Right lung (tissue), 10 donors: ENCODE measurements at places on chromosomes 7 and 10. TPM values are rescaled to one million over a fixed set of nuclear protein-coding genes. Genes with fewer than 3 reads are reported as not detected.

Gene TRIM50
- 0.19 TPM for polyA plus RNA-seq

Gene ITIH2
- polyA plus RNA-seq = 12.6 TPM

Gene GBX1
- polyA plus RNA-seq = not detected

Gene INA
- polyA plus RNA-seq = 0.52 TPM

Gene C10orf143
- 4.1 TPM for polyA plus RNA-seq

Gene GIMAP4
- 73.3 TPM for polyA plus RNA-seq

Gene SPDYE6
- polyA plus RNA-seq = 3.2 TPM

Gene CHST3
- polyA plus RNA-seq = 10.5 TPM

Gene ACTL6B
- polyA plus RNA-seq = not detected

Gene GNGT1
- polyA plus RNA-seq = not detected

Gene AMPH
- polyA plus RNA-seq = 11.4 TPM

Gene OR2A5
- 0.26 TPM for polyA plus RNA-seq

Gene PANK1
- polyA plus RNA-seq = 14.7 TPM

Gene TMEM225B
- polyA plus RNA-seq = 1.5 TPM

Gene CASP7
- 55.1 TPM for polyA plus RNA-seq

Gene IQUB
- 3.0 TPM for polyA plus RNA-seq

Gene MAGI2
- polyA plus RNA-seq = 7.3 TPM

Gene COL28A1
- polyA plus RNA-seq = 3.1 TPM

Gene ACBD7
- polyA plus RNA-seq = 7.7 TPM

Gene LRRD1
- 0.55 TPM for polyA plus RNA-seq

Gene MGMT
- 22.3 TPM for polyA plus RNA-seq

Gene EVX1
- not detected for polyA plus RNA-seq

Gene GRK5
- 52.2 TPM for polyA plus RNA-seq
